ENCODE measurements at places on chromosomes 1 and 21.

- no peak for DNase-seq
- peaks cover 22% of the 10 kb centered on the region for H3K4me1 ChIP-seq
- H3K27me3 ChIP-seq = peaks cover 85% of the 10 kb centered on the region
- H3K36me3 ChIP-seq = no peaks in the 10 kb centered on the region
These were observed 2.1 kb downstream of the POU3F1 start for GRCh38 chr1:38044221-38045215.

- H3K4me1 ChIP-seq = peaks cover 36% of the 10 kb centered on the region
- H3K27me3 ChIP-seq = peaks cover 20% of the 10 kb centered on the region
- no peak overlapping the region for H3K4me3 ChIP-seq
These were observed 3.5 kb upstream of the FBLIM1 start for GRCh38 chr1:15755021-15755645.

GRCh38 chr1:116515702-116516101 is 55.1 kb downstream of the CD58 start:
- H3K36me3 ChIP-seq = peaks cover 4% of the 10 kb centered on the region
- H3K27ac ChIP-seq = peak overlapping the region; percentile 58
- no peak overlapping the region for H3K4me3 ChIP-seq
- no peak for DNase-seq

- H3K4me1 ChIP-seq = no peaks in the 10 kb centered on the region
- no peaks in the 10 kb centered on the region for H3K27me3 ChIP-seq
- DNase-seq = no peak
- H3K27ac ChIP-seq = no peak overlapping the region
- no peak overlapping the region for H3K4me3 ChIP-seq
These were observed 25.0 kb upstream of the SHE start for GRCh38 chr1:154527192-154527591.

Data from transverse colon (tissue), 4 donors.